ENCODE measurements at places on chromosomes 6 and 20.

GRCh38 chr6:30075094-30075789 is at the start of gene RNF39:
TSS of gene RNF39 (minus strand) at chr6:30075769. CDS start at chr6:30075585, 184 bp downstream.
- DNase-seq: peak; percentile 37

GRCh38 chr6:54094293-54094692 is 16.9 kb upstream of the MLIP start:
- DNase-seq: no peak

DNA sequence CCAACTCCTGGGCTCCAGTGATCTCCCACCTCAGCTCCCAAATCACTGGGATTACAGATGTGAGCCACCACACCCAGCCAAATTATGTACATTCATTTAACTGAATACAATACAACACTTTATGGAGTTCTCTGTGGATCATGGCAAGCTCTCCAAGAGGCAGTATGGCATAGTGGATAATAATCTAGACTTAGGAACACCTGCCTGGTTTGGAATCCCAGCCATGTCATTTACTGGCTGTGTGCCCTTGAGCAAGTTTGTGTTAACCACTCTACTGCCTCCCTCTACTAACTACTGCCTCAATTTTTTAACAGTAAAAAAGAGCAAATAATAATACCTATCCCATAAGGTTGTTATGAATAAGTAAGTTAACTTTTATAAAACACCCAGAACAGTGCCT is 1.9 kb upstream of the ETV7 start:
- no peak for DNase-seq

DNA sequence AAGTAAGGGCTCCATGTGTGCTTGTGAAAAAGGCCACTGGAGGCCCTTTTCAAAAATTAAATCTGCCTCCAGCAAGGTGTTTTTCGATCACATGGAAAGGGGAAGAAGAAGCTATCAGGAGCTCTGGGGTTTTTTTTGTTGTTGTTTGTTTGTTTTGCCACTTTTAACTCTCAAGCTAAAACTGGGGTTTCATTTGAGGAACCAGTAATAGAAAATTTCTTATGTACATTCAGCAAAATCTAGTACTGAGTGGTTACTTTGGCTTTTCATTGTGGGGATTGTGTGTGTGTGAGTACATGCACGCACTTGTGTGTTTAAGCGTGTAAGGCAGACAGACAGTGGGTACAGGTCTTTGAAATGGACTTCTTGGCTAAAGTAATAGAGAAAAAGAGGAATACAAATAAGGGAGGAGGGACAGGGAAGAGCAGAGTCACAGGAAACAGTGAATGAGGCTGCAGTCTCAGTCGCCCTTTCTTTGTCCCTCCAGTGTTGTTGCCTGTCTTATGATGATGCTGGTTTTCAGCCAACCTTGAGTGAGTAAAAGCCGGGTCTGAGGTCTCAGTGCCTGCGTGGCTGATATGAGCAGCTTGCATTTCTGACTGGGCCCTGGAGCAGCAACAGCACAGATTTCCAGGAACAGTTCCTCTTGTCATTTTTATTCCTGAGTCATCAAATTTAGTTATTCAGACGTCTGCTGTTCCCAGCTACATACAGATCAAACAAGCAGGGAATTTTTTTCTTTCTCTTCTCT is 26.2 kb downstream of the SLC16A10 start:
- no peak for DNase-seq

DNA sequence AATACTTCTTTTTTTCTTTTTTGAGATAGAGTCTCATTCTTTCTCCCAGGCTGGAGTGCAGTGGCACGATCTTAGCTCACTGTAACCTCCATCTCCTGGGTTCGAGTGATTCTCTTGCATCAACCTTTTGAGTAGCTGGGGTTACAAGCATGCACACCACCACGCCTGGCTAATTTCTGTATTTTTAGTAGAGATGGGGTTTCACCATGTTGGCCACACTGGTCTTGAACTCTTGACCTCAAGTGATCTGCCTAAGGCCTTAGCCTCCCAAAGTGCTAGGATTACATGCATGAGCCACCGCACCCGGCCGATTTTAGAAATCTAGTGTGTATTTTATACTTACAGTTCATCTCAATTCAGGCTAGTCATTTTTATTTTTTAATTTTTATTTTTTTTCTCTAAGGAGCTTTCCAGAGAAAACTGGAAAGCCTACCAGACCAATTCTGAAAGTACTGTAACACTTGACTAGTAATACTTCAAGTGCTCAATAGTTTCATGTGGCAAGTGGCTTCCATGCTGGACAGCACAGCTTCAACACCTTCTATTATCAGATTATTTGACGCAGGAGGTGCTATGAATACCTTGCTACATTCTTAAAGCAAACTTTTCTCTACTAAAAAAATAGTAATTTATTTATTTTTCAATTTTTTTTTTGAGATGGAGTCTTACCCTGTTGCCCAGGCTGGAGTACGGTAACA is 25.0 kb downstream of the POLR1C start:
- DNase-seq: no peak

DNA sequence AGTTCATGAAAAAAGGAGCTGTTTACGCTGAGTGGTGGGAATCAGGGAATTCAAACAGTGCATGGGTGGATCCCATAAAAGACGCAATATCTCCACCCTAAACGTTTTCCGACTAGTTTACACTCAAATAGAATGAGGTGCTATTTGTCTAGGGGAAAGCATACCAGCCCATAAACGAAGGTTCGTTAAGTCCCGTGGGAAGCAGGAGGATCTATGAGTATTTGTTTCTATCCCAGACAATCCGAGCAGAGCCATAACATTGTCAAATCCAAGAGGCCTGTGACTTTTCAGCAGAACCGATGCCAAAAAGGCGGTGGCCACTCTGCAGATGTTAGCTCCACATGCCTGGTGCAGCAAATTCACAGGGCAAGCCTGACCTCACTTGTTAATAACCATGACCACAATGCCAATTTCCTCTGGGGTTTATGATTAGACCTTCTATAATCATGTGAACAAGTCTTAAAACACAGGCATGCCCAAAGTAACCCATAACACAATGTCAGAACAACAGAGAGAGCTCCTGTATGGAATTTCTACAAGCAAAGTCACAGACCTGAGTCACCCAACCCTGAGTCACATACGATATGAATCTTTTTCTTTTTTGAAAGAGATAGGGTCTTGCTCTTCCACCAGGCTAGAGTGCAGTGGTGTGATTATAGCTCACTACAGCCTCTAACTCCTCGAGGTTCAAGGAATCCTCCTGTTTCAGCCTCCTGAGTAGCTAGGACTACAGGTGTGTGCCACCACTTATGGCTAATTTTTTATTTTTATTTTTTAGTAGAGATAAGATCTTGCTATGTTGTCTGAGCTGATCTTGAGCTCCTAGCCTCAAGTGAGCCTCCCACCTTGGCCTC is 123.3 kb downstream of the KIF13A start:
- peak; percentile 54 for DNase-seq

DNA sequence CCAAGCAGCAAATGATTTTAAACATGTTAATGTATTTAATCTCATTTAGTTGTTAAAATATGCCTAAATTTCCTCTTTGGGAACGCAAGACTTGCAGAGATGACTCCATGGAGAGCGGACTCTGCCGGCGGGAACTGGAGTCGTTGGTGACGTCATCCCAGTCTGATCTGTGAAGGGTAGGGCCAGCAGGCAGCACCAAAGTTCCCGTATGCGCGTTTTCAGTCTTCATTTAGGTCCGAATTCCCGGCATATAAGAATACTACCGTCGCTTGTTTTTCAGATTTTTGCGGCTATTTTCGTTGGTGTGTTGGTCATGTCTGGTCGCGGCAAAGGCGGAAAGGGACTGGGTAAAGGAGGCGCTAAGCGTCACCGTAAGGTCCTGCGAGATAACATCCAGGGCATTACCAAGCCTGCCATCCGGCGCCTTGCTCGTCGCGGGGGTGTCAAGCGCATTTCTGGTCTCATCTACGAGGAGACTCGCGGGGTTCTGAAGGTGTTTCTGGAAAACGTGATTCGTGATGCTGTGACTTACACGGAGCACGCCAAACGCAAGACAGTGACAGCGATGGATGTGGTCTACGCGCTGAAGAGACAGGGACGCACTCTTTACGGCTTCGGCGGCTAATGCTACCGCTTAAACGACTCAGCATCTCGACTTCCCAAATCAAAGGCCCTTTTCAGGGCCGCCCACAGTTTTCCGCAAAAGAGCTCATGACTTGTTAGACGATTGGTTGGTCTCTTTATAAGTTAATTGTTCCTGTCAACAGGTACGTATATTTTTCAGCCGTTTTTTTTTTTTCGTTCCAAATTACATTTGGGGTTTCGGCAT is 117.3 kb downstream of the HFE start:
- peak; percentile 97 for DNase-seq

DNA sequence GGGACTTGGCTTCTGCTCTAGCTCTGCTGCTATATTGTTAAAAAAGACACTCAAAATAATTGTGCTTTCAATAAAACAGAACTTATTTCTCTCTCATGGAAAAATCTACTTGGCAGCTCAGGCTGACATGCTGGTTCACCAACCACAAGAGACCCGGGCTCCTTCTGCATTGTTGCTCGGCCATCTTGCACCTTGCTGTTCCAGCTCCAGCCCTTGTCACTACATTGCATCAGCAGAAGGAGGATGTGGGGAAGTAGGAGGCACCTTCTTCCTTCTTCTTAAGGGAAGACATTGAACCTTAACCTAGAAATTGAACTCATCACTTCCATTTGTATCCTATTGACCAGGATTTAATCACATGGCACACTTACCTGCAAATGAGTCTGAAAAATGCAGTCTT is 6.6 kb upstream of the C20orf202 start:
- DNase-seq: no peak

GRCh38 chr20:34049897-34050695 is 56.4 kb downstream of the RALY start:
- no peak for DNase-seq

DNA sequence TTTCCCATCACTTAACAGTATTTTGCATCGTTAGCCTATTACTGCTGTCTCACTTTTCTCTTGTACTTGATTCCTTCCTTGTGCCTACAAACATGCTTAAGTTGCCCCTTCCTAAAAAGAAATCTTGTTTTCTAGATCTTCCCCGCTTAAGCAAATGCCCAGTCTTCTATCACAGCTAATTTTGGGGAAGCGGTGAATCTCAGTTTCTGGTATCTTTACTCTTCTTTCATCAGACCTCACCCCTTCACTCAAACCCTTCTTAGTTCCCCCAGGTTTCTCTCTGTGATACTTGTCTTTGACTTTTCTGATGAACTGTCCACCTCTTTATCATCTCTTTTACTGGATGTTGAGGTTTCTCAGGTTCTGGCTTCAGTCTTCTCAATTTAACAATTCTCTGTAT is 14.2 kb downstream of the VAPB start:
- no peak for DNase-seq

- no peak for DNase-seq
Observed at GRCh38 chr20:16104783-16105182, 468.5 kb downstream of the KIF16B start.

- no peak for DNase-seq
Observed at GRCh38 chr6:136792095-136792409, 225 bp downstream of the MAP3K5 start.

DNA sequence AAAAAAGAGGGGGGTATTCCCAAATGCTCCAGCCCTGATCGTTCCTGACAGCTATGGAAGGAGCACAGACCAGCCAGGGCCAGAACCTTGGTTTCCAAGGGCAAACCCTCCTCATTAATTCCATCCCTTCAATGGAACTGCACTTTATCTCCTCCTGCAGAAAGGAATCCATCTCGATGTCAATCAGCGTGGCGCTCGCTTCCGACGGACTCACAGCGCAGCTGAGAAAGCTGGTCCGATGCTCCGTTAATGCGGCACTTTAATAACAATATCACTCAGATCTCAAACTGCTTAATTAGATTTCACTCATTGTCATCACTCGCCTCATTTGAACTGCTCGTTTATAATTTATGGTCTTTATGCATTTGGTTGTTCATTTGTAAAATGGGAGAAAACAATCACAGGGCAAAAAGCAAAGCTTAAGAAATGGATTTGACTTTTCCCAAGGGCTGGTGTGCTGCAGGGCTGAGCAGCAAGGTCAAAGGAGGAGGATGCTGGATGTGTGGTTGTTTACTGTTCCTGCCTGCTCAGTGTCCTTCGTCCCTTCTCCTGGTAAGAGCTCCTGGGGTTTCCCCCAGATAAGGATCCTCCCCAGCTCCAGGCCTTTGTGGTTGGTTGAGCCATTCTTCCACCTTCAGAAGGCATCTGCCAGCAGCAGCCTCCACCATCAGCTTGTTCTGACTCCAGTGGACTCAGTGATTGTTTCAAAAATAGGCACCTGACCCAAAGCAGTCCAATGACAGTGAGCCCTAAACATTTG is 152.7 kb downstream of the ANKRD60 start:
- no peak for DNase-seq

- DNase-seq: no peak
Observed at GRCh38 chr6:159739341-159739740, 12.0 kb downstream of the WTAP start.

GRCh38 chr20:35295674-35296073 is 3.4 kb upstream of the FAM83C start:
- no peak for DNase-seq

- peak; percentile 80 for DNase-seq
Observed at GRCh38 chr6:49550492-49551077, at the start of gene C6orf141. TSS of gene C6orf141 (plus strand) at chr6:49550668. CDS start at chr6:49550793, 125 bp downstream.

DNA sequence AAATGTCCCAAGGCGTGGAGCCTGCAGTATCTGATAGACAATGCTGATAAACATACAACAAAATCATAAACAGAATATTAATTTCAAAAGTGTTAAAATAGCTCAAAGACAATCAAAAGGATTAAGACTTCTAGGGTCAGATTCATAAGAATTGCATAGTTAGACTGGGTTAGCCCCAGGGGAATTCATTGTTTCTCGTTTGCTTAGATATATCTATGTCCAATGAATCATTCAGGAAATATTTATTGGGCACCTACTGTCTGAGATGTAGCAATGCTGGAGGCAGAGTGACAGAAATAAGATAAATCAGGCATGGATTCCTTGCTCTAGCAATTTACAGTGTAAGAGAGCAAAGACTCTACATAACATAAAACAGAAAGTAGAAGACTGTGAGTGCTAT is 124.4 kb upstream of the PRL start:
- no peak for DNase-seq

DNA sequence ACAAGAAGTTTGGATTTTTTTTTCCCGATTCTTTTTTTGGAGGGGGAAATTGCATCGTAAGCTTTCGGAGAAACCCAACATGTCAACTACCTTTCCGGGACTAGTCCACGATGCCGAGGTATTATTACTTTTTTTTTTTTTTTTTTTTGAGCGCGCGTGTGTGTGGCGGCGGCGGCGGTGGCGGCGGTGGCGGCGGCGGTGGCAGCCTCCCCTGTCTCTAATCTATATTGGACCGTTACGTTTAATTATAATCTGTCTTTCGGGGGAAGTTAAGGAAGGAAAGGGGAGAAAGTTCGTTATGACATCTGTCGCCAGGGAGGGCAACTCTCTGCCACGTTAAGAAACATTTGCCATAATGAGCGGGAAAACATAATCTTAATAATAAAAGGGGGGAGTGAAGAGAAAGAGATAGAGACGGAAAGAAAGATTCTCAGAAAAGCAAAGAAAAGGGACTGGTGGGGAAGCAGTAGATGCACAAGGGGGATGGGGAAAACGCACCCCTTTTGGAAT is 706 bp downstream of the TFAP2D start:
- DNase-seq: no peak

GRCh38 chr6:82617648-82618047 is 254.0 kb downstream of the TPBG start:
- no peak for DNase-seq
